Pericardium fibroblast (primary cell): ENCODE measurements at places on chromosomes 4 and X. TPM values are rescaled to one million over a fixed set of nuclear protein-coding genes. Genes with fewer than 3 reads are reported as not detected.

Gene PABPC4L
- 0.94 and 3.0 TPM in 2 replicates for total RNA-seq

Gene TEX28
- not detected in 2 replicates for total RNA-seq

Gene DNAAF6
- not detected in 2 replicates for total RNA-seq

Gene NUP62CL
- total RNA-seq, result not detected in 2 replicates

Gene SH3BGRL
- 96.4 and 117 TPM in 2 replicates for total RNA-seq
